ENCODE measurements at places on chromosomes 3 and 15.
A peak's percentile ranks its signal among the peaks of the same experiment; 100 is the strongest.

GRCh38 chr3:168080499-168081170, 15.1 kb downstream of the GOLIM4 start:
- DNase-seq, result no peak
- no peaks in the 10 kb centered on the region for H3K36me3 ChIP-seq
- peaks cover 16% of the 10 kb centered on the region for H3K4me1 ChIP-seq
- H3K27me3 ChIP-seq, result no peaks in the 10 kb centered on the region

GRCh38 chr3:11536132-11536935, 107.4 kb downstream of the VGLL4 start:
- DNase-seq, result no peak
- H3K4me1 ChIP-seq, result no peaks in the 10 kb centered on the region
- no peaks in the 10 kb centered on the region for H3K36me3 ChIP-seq
- no peaks in the 10 kb centered on the region for H3K27me3 ChIP-seq
- H3K4me3 ChIP-seq, result no peak overlapping the region

- no peak for DNase-seq
- H3K4me1 ChIP-seq, result 0 out of 2 replicates have a peak, but pooled peaks cover 6% of the 10 kb centered on the region
- no peaks in the 10 kb centered on the region for H3K36me3 ChIP-seq
Observed at GRCh38 chr3:156723182-156723619, 48.8 kb downstream of the TIPARP start.

- no peaks in the 10 kb centered on the region for H3K4me1 ChIP-seq
- no peaks in the 10 kb centered on the region for H3K36me3 ChIP-seq
- H3K27me3 ChIP-seq, result no peaks in the 10 kb centered on the region
- DNase-seq, result no peak
- no peak overlapping the region for H3K4me3 ChIP-seq
Observed at GRCh38 chr3:55292360-55292759, 194.7 kb downstream of the WNT5A start.

DNA sequence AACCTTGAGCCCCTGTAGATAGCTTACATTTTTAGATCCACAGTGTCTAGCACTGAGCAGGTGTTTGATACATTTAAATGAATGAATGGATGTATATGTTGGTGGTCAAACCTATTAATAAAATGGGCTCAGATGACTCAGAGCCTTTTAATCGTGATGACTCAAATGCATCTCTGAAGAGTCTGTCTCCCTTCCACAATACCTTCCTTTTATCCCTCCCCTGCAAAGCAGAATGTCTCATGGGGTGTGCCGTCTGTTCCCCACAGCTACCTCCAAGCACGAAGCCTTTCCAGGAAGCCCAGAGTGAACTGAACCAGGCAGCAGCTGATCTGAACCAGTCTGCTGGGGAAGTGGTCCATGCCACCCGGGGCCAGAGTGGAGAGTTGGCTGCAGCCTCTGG, 303.5 kb upstream of the TPM1 start:
- no peaks in the 10 kb centered on the region for H3K4me1 ChIP-seq
- no peaks in the 10 kb centered on the region for H3K36me3 ChIP-seq
- H3K4me3 ChIP-seq, result no peak overlapping the region
- H3K27me3 ChIP-seq, result no peaks in the 10 kb centered on the region
- no peak for DNase-seq

DNA sequence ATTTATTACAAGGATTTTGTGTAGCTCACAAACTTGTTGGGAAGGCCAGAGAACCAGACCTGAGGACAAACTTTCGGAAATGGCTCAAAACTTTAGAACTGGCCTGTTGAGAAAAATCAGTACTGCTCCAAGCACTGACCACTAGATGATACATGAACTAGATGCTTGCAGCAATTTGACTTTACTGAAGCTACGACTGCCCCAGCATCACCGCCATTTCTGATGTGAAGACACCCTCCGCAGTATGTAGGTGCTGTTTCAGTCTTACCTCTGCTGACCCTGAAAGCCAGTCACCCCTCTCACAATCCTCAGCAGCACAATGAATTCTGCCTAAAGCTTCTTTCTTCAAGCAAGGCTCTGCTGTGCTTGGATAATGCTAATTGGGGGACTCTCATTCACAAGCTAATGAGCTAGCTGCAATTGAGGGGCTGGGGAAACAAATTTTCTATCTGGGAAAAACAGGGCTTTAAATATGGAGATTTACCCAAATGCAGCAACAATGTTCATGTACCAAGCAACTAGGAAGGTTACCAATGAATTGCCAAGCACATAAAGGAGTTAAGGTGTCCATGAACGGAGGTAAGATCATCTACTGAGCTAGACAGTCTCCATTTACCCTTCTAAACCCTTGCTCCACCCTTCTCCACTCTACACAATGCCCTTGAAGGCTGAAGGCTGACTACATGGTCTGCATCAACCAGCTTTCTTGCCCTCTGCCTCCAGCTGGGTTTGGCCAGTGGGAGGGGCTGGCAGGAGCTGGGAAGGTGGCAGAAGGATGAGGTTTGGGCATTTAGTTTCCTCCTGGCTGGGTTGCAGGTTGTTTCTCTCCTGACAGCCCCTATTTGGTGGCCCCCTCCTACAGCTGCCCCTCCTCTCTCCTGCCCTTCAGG, 53.2 kb upstream of the FSTL1 start:
- no peaks in the 10 kb centered on the region for H3K36me3 ChIP-seq
- no peak for DNase-seq
- no peak overlapping the region for H3K4me3 ChIP-seq
- H3K27ac ChIP-seq, result no peak overlapping the region
- no peaks in the 10 kb centered on the region for H3K27me3 ChIP-seq
- no peaks in the 10 kb centered on the region for H3K4me1 ChIP-seq

- H3K27ac ChIP-seq, result no peak overlapping the region
- H3K4me3 ChIP-seq, result no peak overlapping the region
- no peaks in the 10 kb centered on the region for H3K4me1 ChIP-seq
- H3K27me3 ChIP-seq, result no peaks in the 10 kb centered on the region
Observed at GRCh38 chr3:126312341-126312740, 44.9 kb downstream of the KLF15 start.

GRCh38 chr15:41965441-41966413, 6.6 kb downstream of the EHD4 start:
- DNase-seq, result no peak
- H3K4me3 ChIP-seq, result no peak overlapping the region
- H3K27me3 ChIP-seq, result no peaks in the 10 kb centered on the region
- H3K27ac ChIP-seq, result no peak overlapping the region

- DNase-seq, result peak; percentile 53
- H3K4me1 ChIP-seq, result no peaks in the 10 kb centered on the region
- H3K27me3 ChIP-seq, result no peaks in the 10 kb centered on the region
- no peaks in the 10 kb centered on the region for H3K36me3 ChIP-seq
- H3K27ac ChIP-seq, result no peak overlapping the region
- H3K4me3 ChIP-seq, result 0 out of 2 replicates have a peak overlapping the region, but pooled peaks have one; percentile 5
Observed at GRCh38 chr3:2765002-2765579, 345.1 kb downstream of the IL5RA start.

DNA sequence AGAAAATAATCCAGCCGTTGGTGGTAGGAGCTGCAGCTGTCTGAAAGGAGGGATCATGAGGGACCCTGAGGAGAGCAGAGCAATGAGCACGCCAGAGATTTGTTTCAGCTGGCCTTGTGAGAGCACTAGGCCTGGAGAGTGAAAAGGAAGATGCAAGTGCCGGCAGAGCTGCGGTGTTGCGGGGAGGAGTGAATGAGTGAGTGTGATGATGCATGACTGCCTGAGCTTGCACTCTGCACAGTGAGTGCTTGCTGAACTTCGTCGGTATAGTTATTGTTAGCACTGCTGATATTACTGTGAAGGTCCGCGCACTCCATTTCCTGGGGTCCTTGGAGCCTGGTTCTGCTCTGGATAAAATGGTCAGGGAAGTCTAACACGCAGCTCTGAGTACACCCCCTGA, 23.2 kb downstream of the EIF1B start:
- peaks cover 62% of the 10 kb centered on the region for H3K27me3 ChIP-seq
- no peaks in the 10 kb centered on the region for H3K4me1 ChIP-seq
- no peaks in the 10 kb centered on the region for H3K36me3 ChIP-seq
- no peak overlapping the region for H3K4me3 ChIP-seq
- no peak overlapping the region for H3K27ac ChIP-seq

- H3K27me3 ChIP-seq, result no peaks in the 10 kb centered on the region
- H3K4me3 ChIP-seq, result no peak overlapping the region
- no peaks in the 10 kb centered on the region for H3K4me1 ChIP-seq
- DNase-seq, result no peak
Observed at GRCh38 chr3:18393906-18394305, 31.2 kb downstream of the SATB1 start.

DNA sequence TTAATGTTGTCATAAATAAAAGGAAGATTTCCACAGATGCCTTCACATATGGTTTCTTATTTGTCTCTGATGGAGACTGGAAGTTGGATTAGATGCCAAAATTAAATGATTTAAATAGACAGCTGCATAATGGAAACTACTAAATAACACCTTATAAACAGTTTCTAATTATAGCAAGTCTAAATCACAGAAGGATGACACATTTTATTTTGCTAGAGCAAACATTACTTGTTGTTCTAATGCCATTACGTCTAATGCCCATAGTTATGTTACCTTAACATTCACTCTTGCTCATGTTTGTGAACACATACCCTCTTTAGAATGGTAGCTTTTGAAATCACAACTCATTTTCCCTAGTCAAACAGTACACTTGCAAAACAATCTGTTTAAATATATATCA, 92.8 kb downstream of the ZIC4 start:
- no peaks in the 10 kb centered on the region for H3K4me1 ChIP-seq
- no peak overlapping the region for H3K4me3 ChIP-seq
- H3K36me3 ChIP-seq, result no peaks in the 10 kb centered on the region
- H3K27ac ChIP-seq, result no peak overlapping the region
- no peaks in the 10 kb centered on the region for H3K27me3 ChIP-seq

GRCh38 chr3:170044271-170044670, 6.5 kb downstream of the GPR160 start:
- H3K4me3 ChIP-seq, result peak overlapping the region; percentile 28
- H3K27me3 ChIP-seq, result no peaks in the 10 kb centered on the region
- H3K36me3 ChIP-seq, result no peaks in the 10 kb centered on the region
- peak overlapping the region; percentile 91 for H3K27ac ChIP-seq

DNA sequence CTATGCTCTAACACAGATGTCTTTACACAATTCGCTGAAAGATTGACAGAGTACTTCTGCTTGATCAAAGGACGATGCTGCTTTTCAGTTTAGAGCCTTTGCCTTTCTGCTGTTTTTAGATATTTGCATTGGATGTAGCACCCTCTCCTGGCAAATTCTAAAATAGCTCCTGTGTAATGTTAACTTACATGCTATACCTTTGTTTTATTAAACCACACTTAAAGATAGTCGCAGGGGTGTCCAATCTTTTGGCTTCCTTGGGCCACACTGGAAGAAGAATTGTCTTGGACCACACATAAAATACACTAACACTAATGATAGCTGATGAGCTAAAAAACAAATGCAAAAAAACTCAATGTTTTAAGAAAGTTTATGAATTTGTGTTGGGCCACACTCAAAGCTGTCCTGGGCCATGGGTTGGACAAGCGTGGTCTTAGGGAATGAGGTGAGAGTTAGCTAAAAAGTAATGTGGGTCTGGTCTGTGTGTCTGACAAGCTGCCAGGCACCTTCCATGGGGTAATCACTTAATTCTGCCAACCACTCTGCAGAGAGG, 62.9 kb downstream of the ATG7 start:
- H3K36me3 ChIP-seq, result no peaks in the 10 kb centered on the region
- H3K27me3 ChIP-seq, result no peaks in the 10 kb centered on the region
- peak; percentile 59 for DNase-seq
- H3K4me3 ChIP-seq, result no peak overlapping the region

DNA sequence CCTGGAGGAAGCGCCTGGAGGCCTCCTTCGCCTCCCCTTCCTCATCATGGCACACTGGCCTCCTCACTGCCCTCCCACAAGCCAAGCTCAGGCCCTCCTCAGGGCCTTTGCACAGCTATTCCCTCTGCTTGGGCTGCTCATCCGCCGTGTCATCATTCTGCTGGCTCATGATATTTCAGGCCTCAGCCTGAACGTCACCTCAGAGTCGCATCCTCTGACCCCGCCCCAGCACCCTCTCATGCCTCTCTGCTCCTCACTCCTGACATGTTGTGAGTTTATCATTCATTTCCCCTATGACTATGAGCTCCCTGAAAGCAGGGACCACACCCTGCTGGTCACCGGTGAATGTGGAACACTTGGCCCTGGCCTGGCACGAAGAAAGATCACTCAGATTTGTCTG, 20.7 kb upstream of the POC1A start:
- no peak overlapping the region for H3K4me3 ChIP-seq
- H3K27me3 ChIP-seq, result no peaks in the 10 kb centered on the region
- H3K27ac ChIP-seq, result no peak overlapping the region
- no peaks in the 10 kb centered on the region for H3K4me1 ChIP-seq

- H3K36me3 ChIP-seq, result no peaks in the 10 kb centered on the region
- no peaks in the 10 kb centered on the region for H3K4me1 ChIP-seq
- H3K27me3 ChIP-seq, result no peaks in the 10 kb centered on the region
- no peak for DNase-seq
- no peak overlapping the region for H3K27ac ChIP-seq
Observed at GRCh38 chr3:56886314-56886713, 84.6 kb upstream of the ARHGEF3 start.

DNA sequence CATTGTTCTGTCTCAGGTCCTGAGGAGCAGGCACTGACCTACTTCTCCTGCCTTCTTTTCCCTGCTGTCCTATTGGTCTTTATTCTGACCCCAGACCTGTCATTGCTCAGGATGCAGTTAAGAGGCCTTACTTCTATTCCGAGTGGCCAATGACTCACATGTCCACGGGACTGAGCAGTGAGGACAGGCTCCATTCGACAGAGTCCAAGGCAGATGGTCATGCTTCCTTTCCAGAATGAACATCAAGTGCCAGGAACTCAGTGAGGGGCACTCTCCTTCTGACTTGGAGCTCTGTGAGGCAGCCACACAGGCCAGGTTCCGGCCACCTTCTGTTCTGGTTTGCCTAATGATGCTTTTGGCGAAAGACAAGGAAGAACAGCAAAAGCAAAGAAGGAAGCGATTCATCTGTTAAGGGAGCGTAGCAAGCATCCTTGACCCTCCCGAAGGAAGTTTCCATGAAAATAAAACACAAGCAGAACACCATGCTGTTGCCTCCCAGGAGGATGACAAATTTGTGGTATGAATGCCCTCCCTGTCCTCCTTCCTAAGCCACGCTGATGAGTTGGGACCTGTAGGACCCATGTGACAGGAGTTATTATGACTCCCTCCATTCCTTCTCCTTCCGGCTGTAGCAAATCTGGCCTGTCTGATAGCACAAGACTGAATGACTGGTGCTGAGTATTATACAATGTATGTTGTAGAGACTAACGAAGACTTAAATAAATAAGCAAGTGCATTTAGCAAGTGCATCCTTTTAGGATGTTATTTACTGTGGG, 14.4 kb upstream of the TPRG1 start:
- H3K36me3 ChIP-seq, result no peaks in the 10 kb centered on the region
- H3K4me1 ChIP-seq, result no peaks in the 10 kb centered on the region
- H3K27ac ChIP-seq, result no peak overlapping the region
- no peak overlapping the region for H3K4me3 ChIP-seq
- no peak for DNase-seq
- H3K27me3 ChIP-seq, result no peaks in the 10 kb centered on the region
